Stimulated activated CD8-positive, alpha-beta memory T cell treated with anti-CD3 and anti-CD28 coated beads, Interleukin-7, amount 100 ng/mL, for 1 hour (primary cell): ENCODE measurements at places on chromosomes 11 and 22.

GRCh38 chr22:45157907-45158306 is 5.8 kb upstream of the NUP50 start:
- no peak for DNase-seq

- DNase-seq = no peak
Measured at GRCh38 chr11:2689651-2690575, 9.9 kb downstream of the KCNQ1OT1 start.

DNA sequence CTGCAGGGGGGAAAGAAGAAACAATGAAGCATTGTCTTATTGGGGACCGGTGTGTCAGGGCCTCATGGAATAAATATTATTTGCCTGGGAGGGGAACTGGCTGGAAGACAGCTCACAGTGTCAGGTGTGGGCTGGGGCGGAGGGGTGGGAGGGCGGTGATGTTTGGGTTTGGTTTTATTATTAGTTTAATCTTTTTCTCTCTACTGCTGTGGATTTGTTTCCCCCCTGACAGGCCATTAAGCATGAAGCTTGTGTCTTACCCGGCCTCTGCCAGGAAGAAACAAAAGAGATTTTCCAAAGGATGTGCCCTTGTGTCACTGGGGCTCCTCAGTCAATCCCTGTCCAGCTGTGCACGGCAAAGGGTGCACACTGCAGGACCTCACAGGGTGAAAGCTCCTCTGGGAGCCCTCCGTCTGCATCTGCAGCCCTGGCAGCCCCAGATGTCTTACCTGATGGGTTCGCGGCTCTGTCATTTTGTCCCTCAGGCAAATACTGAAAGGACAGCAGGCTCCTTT is 203.1 kb upstream of the TMEM45B start:
- DNase-seq = no peak

DNA sequence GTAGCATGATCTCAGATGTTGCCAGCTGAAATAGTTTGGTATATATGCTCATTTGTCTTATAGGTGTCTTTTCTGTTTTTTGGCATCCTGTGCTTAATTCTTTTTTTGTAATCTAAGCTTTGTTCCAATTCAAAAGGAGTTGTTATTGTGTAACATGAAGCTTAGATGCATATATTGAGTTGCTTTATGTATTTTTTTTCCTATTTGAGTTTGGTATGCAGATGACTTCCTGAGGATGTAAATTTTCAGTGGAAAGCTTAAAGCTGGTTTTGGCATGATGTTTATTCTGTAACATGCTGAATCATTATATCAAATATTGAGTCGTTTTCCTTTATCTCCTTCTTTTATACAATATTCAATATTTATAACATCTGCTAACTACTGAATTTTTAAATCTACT is 69.4 kb downstream of the DDX10 start:
- no peak for DNase-seq

DNA sequence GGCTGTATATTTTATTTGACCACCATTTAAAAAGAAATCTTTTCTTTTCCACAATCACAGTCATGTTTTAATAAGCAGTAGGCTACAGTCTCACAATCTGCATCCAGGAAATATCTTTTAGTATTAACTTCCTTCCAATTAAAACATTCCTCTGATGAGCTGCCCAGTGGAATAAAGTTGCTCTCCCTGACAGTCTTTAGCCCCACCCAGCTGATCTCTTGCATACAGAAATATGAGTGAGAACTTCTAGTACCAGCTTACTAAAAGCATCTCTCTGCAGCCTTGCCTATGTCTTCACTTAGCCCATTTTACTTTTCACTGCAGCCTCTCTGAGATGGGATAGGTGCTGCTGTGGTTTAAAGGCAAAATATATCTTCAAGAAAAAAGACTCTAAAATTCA is 143.4 kb upstream of the ANO3 start:
- DNase-seq = no peak

GRCh38 chr11:45995342-45995734 is 72.9 kb downstream of the LARGE2 start:
- no peak for DNase-seq
